ENCODE measurements at places on chromosomes 1 and 21.

- DNase-seq: no peak
These were observed 259.9 kb downstream of the HHIPL2 start for GRCh38 chr1:222288053-222288452.

DNA sequence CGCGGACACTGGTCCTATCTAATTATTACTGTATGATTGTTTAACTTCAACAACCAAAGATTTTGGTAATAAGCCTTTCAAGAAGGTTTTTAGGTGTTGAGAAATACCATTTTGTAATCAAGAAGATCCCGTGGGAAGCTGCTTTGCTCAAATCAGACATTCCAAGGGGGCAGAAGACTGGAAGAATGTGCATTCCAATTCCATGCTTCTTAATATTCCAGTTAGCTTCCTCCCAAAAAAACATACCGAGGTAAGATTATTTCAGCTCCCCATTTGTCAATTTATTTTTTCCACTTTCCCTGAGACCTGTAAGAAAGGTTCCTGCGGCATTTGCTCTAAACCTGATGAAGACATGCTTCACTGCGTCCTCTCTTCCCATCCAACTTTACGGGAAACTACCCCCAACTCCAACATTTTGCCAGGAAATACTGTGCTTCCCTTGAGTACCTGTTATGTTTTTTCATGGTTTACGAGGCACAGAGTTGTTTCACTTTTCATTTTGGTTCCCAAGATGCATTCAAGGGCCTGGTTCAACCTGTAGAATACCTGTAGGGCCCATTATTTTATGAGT, 4.1 kb downstream of the CNN3 start:
- DNase-seq: no peak

- DNase-seq: no peak
These were observed 86.4 kb upstream of the RUNX1 start for GRCh38 chr21:35135481-35135880.

GRCh38 chr1:67978890-67979516, 71.4 kb downstream of the DIRAS3 start:
- no peak for DNase-seq

GRCh38 chr1:235516862-235517446, 12.7 kb upstream of the B3GALNT2 start:
- DNase-seq: no peak

- DNase-seq: no peak
These were observed 392.4 kb downstream of the RPS6KC1 start for GRCh38 chr1:213443415-213443814.

- no peak for DNase-seq
These were observed 213.7 kb downstream of the PBX1 start for GRCh38 chr1:164772635-164773034.

- DNase-seq: no peak
These were observed 326.1 kb downstream of the MRPL39 start for GRCh38 chr21:25281134-25281533.

- DNase-seq: no peak
These were observed 9.4 kb upstream of the VN1R5 start for GRCh38 chr1:247246325-247247115.

DNA sequence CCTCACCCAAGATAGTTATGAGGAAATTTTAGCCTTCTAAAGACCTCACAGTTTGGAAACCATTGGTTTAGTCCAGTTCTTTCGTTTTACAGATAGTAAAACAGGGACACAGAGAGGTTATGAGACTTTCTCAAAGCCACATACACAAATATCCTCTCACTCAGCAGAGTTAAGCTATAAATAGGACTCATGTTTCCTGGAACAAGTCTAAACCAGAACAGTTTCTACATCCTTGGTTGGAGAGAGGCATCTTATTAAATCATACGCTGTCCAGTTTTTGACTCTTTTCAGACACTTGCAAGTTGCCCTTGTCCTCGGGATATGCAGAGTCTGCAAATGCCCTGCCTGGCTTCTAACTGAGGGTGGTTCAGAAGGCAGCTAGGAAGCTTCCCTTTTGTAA, 462.1 kb upstream of the DEPDC1 start:
- DNase-seq: no peak

DNA sequence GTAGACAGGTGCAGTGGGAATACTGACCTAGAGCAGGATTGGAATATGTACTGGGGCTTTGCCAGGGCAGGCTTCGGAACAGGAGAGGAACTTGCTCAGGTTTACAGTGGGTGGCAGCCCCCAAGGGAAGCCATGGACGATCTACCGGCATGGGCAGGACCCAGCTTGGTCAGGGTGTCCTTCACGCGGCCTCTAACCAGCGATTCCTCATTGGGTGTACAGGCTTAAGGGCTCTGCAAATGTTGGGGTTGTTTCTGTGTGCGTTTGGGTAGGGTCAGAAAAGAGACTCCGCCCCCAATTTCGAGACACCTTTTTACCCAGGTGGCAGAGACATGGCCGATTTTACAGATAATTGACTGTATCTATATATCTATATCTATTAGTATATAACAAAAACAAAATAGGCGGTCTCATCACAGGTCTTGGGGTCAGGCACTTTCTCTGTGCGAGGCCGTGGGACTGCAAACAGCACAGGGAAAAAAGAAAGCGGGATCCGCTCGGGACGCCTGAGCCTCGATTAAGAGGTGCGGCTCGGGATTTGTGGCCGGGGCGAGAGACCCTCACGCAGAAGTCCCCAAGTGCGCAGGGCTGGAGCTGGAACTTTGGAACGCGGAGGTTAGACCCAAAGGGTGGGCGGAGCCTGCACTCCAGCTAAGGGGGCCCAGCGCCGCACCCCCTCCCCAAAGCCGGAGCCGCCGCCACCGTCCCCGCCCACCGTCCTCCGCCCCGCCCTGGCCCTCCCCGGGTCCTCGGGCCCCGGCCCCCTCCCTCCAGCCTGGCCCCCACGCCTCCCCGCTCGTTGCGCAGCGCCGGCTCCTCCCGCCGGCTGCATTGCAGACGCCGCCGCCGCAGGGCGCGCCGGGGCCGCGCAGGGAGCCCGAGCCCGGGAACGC, 67.5 kb upstream of the VAMP3 start:
- DNase-seq: no peak

DNA sequence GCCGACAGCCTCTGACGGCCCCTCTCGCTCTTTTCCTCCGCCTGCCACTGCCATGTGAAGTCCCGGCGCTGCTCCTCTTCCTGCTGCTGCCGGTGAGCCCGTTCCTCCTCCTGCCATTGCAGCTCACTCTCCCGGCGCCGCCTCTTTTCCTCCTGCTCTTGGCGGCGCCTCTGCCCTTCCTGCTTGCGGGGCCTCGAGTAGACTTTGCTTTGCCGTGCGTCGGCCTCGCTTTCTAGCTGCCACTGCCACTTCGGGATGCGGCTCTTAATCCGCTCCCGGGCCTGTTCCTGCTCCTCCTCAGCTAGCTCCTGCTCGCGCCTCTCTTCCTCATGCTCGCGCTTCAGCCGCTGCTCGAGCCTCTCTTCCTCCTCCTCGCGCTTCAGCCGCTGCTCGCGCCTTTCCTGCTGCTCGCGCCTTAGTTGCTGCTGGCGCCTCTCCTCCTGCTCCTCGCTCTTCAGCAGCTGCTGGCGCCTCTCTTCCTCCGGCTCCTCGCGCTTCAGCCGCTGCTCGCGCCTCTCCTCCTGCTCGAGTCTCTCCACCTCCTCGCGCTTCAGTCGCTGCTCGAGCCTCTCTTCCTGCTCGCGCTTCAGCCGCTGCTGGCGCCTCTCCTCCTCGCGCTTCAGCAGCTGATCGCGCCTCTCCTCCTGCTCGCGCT, 4.3 kb downstream of the TCHH start:
- DNase-seq: peak; percentile 6

GRCh38 chr1:228727681-228728171, 7.6 kb upstream of the RHOU start:
- DNase-seq: no peak

GRCh38 chr1:17328855-17329254, 20.9 kb downstream of the PADI4 start:
- no peak for DNase-seq

- DNase-seq: no peak
These were observed 28.6 kb downstream of the UBIAD1 start for GRCh38 chr1:11301601-11302000.

DNA sequence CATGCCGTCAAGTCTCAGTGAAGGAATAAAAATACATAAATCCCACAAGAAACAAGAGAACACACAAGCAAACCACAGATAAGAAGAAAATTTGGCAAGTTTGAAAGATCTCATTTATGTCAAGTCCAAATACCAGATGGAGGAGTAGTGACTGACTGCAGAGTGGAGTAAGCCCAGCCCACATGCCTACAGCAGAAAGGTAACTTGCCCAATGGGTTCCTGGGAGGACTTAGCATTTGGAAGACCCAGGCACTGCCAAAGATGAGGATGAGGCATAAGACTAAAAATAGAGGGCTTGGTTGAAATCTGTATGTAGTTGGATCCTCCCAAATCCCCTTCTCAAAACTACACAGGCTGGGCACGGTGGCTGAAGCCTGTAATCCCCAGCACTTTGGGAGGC, 70.8 kb downstream of the ZNF648 start:
- DNase-seq: no peak

DNA sequence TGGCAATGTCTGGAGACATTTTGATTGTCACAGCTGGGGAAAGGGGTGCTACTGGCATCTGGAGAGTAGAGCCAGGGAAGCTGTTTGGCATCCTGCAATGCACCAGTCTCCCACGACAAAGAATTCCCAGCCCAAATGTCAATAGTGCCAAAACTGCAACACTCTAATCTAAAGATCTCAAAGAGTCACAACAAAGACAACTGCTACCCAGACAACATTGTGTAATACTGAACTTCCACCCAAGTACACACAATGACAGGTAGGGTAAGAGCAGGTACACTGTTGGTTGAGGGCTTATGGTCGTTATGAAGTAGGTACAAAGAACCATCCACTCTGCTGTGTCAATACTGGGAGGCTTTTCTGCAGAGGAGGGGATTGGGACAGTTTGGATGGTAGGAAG, 8.2 kb upstream of the TMEM51 start:
- no peak for DNase-seq

DNA sequence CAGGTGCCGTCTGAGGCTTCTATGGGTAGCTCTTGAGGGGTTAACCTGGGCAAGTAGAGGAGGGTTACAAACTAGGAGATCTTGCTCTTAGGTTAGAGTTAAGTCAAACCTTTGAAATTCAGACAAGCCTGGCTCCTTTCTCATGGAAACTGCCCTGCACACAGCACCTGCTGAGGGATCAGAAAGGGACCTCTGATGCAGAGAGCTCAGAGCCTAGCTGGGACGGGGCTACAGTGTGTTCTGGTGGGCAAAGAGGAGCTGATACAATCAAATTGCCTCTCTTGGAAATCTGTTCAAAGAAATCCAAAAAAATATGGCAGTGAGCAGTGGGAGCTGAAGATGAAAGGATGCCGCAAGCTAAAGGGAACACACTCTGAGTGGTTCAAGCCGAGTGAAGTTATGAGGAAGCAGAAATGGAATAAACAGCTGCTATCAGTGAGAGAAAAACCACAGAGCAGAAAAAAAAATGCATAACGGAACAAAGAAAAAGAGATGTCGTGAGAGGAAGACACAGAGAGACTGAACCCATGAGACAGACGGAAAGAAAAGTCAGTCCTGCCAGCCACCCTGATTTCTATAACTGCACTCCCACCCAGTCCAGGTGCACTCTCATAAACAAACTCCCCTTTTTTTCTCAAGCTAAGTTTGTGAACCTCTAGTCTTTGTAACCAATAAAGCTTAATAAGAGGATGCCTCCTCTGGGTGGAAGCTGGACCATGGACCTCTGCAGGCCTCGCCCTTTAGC, 26.6 kb downstream of the PAFAH2 start:
- peak; percentile 3 for DNase-seq

DNA sequence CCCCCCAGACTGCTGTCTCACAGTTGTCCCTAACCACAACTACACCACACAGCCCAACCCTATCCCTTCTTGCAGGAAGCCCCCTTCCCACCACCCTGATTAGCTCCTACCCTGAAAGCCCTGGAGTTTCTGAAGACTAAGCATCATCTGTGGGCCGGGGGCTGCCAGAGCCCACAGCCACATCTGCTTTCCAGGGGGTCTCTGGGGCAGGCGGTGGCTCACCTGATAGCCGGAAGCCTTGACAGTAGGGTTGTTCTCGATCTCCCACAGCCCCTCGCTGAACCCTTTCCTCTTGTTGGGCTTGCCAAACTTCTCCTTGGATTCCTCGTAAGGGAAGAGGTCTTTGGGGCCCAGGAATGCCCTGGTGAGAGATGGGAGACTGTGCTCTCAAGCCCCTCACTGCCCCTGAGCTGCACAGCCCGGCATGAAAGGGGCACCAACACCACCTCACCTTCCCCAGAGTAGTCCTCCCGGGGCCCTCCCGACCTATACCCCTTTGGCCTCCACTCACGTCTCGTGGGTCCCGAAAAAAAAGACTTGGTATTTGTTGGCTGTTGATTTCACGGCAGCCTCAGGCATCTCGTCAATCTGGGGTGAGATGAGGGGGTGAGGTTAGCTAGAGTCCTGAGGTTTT, 4.0 kb upstream of the MRPL24 start:
- no peak for DNase-seq

DNA sequence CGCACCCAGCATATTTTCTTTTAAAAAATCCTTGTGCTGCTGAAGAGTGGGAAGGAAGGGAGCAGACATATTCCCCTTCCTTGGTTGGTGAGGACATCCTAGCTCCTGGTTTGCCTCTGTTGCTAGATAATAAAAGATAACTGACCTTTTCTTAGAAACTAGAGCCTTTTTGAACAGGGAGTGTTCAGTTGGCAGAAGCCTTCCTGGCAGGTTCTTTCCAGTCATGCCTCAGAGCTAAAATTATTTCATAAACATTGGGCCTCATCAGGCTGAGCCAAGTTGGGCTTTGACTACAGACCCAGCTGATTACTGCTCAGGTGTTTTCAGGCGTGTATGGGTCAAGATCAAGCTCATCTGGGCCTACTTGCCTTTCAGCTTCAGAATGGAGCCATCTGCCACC, 22.7 kb upstream of the SH3BGRL3 start:
- DNase-seq: no peak

- peak; percentile 70 for DNase-seq
These were observed at the start of gene F5 for GRCh38 chr1:169586395-169587255. TSS of gene F5 (minus strand) at chr1:169586481. CDS start at chr1:169586386, 95 bp downstream.

DNA sequence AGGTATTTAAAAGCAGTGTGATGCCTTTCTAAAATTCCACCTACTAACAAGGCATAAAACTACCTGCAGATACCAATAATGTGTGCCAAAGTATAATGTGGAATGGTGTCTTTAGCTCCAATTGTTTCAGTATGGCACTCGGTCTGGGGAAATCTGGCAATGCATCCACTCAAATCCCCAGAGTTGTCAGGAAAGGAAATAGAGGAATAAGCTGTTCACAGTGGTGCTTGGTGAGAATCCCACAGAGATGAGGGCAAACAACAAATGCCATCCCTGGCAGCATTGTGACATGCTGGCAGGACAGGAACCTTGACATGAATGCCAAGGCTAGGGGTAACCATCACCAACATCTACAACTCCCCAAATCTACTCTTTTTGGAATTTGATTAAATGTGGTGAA, 240.7 kb downstream of the BARHL2 start:
- DNase-seq: no peak

- no peak for DNase-seq
These were observed 173.4 kb downstream of the TOMM20 start for GRCh38 chr1:234955107-234955731.

DNA sequence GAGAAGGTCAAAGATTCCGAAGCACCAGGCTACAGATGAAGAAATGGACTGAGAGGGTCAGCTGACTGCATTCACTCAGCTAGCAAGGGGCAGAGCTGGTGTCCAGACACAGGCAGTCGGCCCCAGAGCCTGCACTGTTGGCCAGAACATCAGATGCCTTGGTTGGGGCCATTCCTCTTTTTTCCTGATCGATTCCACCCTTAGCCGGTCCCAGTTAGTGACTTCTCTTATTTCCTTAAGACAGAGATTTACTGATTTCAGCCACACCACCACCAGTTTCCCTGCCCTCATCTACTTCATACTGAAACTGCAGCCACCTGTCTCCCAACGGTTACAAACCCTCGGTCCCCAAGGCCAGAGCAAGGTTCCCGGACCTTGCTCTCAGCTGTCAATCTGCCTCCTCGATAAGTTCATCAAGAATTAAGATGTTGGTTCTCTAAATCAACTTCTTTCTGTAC, 11.5 kb downstream of the CD58 start:
- no peak for DNase-seq

Data from stimulated activated CD4-positive, alpha-beta T cell treated with anti-CD3 and anti-CD28 coated beads, TNF-alpha, amount 100 ng/mL, for 4 hours (primary cell).